Ovary (tissue), 10 donors: ENCODE measurements at places on chromosomes 11 and 22. TPM values are rescaled to one million over a fixed set of nuclear protein-coding genes. Genes with fewer than 3 reads are reported as not detected.

DNA sequence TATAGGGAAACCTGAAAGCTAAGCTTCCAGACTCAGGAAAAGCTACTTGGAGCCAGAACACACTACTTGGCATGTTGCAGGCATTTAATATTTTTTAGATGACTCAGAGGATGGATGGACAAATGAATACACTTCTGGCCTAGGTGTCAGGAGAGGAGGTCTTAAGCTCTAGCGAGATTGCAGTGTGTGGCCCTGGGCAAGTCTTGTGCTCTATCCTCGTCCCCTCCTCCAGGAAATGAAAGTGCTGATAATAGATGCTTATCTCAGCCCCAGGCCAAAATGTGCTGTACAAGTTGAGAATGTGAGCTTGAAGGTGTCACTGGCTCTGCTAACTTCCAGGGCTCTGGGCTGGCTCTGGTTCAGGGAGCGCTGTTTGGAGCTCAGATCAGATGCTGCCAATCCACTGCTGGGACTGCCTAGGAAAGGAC lies 136.3 kb downstream of the PKNOX2 start:
- H3K4me3 ChIP-seq = no peak overlapping the region
- H3K27ac ChIP-seq = no peak overlapping the region
- H3K36me3 ChIP-seq = no peaks in the 10 kb centered on the region
- no peak for DNase-seq
- peaks cover 10% of the 10 kb centered on the region for H3K4me1 ChIP-seq

- H3K4me3 ChIP-seq = no peak overlapping the region
- H3K4me1 ChIP-seq = peaks cover 5% of the 10 kb centered on the region
- DNase-seq = no peak
- no peaks in the 10 kb centered on the region for H3K27me3 ChIP-seq
Observed at GRCh38 chr11:125494031-125494360, 2.1 kb downstream of the FEZ1 start.

The PNPLA3 gene
- polyA plus RNA-seq = 0.31 TPM

The TRIM51 gene
- polyA plus RNA-seq = not detected

The GRIK4 gene
- 1.3 TPM for polyA plus RNA-seq

The DGCR6 gene
- polyA plus RNA-seq = 0.28 TPM

The SYTL2 gene
- polyA plus RNA-seq = 7.9 TPM

The PTPRCAP gene
- polyA plus RNA-seq = 7.2 TPM
